NCI-H2081 (cell line): ENCODE measurements at places on chromosomes 11 and 22.

GRCh38 chr11:70732023-70732880 lies 333.9 kb downstream of the CTTN start:
- DNase-seq: no peak

DNA sequence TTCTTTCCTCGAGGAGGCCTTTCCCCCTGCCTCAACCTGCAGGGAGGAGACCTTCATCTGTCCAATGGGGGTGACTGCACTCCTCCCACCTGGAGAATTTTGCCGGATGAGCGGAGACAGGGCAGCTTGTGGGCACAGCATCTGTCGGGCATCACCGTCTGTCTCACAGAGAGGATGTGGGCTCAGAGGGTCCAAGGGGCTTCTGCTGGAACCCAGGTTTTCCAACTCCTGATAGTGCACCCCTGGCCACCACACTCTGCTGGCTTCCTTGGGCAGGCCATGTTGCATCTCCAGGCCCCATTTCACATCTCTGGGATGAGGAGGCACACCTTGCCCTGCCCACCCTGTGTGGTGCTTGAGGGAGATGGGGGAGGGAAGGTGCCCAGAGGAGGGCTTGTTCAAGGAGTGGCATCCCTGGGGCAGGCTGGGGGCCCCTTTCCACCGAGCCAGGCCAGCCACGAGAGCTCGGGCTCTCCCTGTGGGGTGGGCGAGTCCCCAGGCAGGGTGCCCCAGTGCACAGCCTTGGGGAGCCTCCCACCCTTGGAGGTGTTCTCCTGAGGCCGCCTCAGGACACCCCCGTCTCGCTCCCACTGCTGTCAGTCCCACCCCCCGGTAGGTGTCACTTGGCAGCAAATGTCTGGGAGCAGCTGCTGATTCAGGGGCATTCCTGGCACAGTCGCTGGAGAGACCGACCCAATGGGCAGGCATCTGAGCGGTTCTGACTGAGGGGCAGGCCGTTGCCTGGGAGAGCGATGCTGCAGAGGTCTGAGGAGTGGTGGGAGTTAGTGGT lies 84.2 kb downstream of the MORC2 start:
- DNase-seq: no peak

GRCh38 chr11:44532809-44533208 lies 32.7 kb upstream of the CD82 start:
- DNase-seq: no peak

DNA sequence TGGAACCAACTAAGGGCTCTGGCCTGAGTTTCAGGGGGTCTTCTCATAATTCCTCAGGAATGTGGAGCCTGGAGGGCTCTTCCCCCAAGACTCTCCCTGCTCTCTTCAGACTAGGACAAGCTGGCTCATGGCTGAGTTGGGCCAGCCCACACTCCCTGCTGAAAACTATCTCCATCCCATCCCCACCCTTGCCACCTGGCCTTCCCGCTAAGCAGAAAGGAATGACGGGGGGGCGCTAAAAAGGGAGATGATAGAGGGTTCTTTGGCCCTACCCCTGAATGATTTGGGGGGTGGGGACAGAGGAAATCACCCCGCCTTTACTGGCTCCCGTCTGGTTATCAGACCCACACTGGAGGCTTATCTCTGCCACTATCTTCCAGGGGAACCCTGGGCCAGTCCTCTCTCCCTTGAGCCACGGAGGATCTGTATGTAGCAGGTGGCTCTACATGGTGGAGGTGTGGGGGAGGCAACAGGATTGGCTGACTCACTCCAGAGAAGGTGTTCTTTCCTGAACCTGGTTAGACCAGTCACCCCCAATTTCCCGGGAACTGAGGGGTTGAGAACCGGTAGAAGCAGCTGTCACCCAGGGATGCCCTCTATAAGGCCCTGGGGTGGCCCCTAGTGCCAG lies 5.7 kb downstream of the SMTN start:
- DNase-seq: no peak
